Non-pigmented ciliary epithelial cell (primary cell): ENCODE measurements at places on chromosomes 2 and 18.
A peak's percentile ranks its signal among the peaks of the same experiment; 100 is the strongest.

DNA sequence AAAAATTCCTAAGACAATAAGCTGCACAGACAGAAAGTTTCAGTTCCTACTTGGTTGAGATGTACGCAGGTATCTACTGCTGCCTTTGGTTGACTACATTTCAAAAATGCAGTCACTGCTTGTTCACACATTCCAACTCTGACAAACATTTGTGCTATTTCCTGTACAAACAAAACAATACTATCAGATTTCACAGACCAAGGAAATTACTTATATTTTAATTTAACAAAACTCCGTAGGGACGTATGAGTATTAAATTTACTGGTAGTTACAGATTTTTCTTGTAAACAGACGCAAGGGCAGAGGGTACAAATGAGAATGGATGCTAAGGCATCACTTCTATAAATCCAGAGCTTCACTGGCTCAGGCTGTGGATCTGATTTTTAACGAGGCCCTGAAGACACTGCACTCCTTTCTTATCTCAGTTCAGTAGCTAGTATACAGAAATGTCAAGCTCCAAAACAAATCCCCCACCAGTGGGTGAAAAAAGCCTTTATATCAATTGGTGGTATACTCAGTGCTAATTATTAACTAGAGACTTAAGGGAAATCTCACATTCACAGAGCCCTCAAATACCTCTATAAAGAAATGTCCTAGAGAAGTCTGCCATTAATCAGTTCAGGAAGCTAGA lies 31.7 kb upstream of the TTC32 start:
- peak; percentile 75 for DNase-seq

DNA sequence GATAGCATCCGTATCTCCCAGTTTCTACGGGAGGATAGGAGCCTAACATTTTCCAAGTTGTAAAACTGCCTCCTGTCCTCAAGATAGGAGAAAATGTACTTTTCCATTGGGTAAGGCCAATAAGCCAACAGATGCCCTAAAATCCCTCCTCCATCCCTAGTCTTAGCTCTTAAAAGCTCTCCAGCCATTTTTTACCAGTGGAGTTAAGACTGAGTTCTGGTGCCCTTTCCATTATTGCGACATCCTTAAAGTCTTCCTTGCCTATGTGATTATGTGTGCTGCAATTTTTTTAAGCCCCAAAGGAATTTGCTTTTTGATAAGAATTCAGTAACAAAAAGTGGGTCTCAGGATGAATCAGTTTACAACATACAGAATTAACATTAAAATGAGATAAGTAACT lies 33.0 kb downstream of the LINC00305 start:
- no peak for DNase-seq

DNA sequence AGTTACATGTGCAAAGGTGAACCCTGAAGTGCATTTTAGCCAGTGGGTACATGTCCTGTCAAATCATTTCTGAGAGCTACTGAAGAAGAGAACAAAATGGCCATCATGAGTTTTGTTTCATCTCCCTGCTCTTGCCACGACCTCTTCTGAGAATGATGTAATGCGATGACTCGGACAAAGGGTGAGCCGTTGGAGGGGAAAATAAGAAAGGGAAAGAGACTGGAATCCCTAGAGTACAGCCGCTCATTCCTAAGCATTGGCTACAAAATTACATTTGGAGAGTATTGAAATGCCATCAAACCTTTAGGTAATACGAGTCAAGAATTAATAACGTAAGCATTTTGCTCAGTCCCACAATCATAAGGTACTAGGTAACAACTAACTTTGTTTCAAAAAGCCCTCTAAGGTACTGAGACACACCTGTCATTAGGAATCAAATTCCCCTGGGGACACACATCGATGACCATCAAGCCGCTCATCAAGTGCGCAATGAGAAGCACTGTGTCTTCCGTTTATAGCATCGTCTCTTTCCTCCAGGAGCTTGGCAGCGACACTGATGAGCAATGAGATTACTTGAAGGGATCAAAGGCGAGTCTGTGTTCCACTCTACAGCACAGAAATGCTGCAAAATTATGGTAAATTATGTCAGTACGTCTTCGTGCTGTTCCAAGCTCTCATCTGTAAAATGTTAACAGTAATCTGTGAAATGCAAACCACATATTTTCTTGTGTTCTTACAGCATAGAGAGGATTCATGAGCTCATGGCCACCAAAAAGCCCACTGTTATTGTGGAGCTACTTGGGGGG lies 97.3 kb upstream of the PIEZO2 start:
- DNase-seq = no peak

- DNase-seq = no peak
Measured at GRCh38 chr2:216139884-216140283, 30.7 kb downstream of the XRCC5 start.

GRCh38 chr2:37560863-37561614 lies 110.4 kb downstream of the CDC42EP3 start:
- DNase-seq = no peak

DNA sequence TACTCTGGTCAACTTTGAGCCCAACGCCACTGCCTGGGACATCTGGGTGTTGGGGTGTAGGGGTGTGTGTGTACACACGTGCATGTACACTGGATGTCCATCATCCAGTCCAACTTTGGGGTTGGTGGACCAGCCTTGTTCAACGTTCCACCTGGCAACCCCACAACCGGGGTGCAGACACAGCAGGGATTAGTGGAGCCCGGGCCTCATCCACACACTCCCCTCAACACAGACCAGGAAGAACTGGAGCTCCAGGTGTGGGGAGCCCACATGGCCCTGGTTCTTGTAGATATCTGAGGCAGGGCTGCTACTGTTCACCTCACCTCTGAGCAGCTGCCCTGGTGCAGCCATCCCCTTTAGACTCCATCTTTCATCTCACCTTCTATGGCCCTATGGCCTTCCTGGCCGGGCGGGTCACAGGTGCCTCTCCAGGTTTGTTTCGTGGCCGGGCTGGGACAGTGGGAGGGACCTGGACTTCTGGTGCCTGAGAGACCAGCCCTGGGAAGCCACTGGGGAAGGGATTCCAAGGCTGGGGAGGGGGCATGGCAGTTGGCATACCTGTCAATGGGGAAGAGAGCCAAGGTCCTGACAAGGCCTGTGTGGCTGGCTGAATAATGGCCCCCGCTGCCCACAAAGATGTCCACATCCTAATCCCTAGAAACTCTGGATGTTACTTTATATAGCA lies 7.5 kb downstream of the NEU2 start:
- DNase-seq = no peak

DNA sequence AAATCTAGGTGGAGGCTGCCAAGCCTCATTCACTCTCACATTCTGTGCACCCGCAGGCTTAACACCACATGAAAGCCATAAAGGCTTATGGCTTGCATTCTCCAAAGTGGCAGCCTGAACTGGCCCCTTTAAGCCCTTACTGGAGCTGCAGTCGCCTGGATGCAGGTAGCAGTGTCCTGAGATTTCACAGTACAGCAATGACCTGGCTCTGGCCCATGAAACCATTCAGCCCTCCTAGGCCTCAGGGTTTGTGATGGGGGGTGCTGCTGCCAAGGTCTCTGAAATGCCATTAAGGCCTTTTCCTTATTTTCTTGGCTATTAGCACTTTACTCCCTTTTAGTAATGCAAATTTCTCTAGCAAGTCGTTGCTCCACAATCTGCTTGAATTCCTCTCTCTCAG lies 48.6 kb downstream of the RNMT start:
- no peak for DNase-seq

DNA sequence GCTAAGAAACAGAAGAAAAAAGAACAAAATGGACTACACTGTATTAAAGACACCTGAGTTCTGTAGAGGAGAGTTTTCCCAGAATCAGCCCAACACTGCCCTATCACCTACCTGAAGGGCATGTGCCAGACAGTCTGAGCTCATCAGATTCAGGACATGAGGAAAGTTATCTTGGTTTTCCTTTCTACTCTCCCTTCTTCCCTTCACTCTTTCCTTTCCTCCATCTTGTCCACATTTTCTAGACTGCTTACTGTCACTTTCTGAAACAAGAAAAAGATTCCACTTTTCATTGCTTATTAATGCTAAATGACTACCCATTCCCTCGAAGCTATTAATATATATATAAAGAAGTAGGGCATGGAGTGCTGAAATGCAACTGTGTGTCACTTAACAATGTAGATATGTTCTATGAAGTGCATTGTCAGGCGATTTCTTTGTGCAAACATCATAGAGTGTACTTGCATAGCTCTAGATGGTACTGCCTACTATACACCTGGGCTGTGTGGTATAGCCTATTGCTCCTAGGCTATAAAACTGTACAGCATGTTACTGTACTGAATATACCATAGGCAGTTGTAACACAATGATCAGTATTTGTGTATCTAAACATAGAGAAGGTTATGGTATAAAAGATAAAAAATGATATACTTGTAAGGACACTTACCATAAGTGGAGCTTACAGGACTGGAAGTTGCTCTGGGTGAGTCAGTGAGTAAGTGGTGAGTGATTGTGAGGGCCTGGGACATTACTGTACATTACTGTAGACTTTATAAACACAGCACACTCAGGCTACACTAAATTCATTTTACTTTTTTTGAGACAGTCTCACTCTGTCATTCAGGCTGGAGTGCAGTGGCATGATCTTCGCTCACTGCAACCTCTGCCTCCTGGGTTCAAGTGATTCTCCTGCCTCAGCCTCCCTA lies 145.5 kb upstream of the ITGA6 start:
- peak; percentile 71 for DNase-seq

GRCh38 chr2:42854207-42854818 lies 61.9 kb upstream of the HAAO start:
- DNase-seq = no peak

GRCh38 chr2:84129018-84129417 lies 330.1 kb downstream of the SUCLG1 start:
- no peak for DNase-seq

GRCh38 chr2:231970461-231970860 lies 8.9 kb downstream of the DIS3L2 start:
- DNase-seq = no peak

DNA sequence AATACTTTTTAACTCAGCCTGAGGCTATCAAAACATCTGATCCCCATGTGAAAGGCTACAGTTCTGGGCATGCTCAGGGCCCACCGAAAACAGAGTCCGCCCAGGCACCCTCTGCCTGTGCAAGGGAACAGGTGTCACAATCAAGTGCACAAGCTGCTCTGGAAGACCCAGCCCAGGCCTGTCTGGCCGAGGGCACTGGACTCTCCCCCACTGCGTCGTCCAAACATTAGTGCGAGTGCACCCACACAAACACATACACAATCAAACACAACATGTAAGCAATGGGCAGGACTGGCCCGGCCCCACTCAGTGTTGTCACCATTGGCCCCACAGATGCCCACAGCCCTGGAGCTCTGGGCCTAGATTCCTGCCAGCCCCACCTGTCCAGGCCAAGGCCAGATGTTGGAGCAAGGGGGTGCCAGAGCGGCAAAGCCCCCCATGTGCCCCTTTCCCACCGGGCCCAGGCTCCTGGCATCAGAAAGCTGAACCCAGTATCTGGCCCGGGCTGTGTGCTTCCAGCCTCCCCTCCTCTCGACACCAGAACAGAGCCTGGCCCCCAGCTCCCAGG lies 617 bp upstream of the ALPG start:
- no peak for DNase-seq

DNA sequence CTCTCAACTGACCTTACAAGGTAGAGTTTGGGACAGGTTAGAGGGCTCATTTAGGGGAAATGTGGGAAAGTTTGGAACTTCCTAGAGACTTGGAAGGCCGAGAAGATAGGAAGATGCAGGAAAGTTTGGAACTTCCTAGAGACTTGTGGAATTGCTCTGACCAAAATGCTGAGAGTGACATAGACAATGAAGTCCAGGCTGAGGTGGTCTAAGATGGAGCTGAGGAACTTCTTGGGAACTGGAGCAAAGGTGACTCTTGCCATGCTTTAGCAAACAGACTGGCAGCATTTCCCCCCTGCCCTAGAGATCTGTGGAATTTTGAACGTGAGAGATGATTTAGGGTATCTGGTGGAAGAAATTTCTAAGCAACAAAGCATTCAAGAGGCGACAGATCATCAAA lies 258.9 kb upstream of the GULP1 start:
- no peak for DNase-seq
